Caki2 (cell line): ENCODE measurements at places on chromosomes 1 and 21. TPM values are rescaled to one million over a fixed set of nuclear protein-coding genes. Genes with fewer than 3 reads are reported as not detected.

DNA sequence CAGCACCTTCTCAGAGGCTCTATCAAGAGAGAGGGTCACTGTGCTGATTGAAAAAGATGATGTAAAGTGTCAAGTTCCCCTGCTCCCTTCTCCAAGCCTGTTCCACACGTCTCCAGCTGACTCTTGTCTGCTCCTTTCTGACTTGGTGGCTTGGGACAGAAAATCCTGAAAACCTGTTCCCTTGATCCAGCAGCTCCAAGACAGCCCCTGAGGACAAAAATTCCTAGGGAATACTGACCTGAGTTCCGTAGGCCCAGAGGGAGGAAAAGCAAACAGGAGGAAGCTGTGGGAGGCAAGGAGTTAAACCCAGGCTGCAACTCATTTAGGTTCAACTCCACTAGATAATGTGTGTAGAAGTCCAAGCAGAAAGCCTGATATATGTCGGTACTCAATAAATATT lies 42.1 kb upstream of the ATP2B4 start:
- no peak for DNase-seq

DNA sequence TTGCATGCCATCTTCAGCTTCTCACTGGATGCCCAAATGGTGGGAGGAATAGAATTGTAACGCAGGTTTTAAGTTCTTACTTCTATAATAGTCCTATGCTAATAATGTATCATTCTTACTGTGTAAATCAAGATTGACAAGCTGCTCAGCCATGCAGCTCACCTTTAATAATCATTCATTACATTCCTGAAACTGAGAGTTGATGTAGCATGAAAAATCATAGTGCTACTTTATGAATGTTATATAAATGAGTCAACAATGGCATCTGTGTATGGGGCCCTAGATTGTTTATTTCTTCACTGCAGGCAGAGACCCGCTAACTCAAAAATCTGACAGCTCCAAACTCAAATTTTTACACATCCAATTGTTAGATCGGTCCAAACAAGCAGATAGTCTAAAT lies 34.4 kb downstream of the FH start:
- no peak for DNase-seq

DNA sequence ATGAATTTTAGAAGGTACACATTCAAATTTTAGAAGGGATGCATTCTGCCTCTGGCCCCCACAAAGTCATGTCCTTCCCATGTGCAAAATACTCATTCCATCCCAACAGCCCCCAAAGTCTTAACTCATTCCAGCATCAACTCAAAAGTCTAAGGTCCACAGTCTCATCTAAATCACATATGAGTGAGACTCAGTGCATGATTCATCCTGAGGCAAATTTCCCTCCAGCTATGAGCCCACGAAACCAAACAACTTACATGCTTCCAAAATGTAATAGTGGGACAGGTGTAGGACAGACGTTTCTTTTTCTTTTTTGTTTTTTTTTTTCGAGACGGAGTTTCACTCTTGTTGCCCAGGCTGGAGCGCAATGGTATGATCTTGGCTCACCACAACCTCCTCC lies 12.5 kb upstream of the WNT2B start:
- no peak for DNase-seq

DNA sequence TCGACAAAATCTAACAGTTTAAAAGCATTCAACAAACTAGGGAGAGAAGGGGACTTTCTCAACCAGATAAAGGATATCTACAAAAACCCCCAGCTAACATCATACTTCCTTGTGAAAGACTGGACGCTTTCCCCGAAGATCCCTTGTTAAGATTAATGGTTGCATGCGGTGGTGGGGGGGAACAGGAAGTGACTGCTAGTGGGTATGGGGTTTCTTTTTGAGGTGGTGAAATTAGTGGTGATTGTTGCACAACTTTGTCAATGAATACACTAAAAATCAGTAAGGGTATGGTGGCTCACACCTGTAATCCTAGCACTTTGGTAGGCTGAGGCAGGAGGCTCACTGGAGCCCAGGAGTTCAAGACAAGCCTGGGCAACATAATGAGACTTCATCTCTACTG lies 26.9 kb upstream of the EYA3 start:
- no peak for DNase-seq

CNR2 gene
- 0.03 TPM in 1 of 2 replicates, not detected in the other for total RNA-seq

C1orf52 gene
- total RNA-seq: 8.0 and 32.7 TPM in 2 replicates
